ENCODE measurements at places on chromosomes 3 and 15.

DNA sequence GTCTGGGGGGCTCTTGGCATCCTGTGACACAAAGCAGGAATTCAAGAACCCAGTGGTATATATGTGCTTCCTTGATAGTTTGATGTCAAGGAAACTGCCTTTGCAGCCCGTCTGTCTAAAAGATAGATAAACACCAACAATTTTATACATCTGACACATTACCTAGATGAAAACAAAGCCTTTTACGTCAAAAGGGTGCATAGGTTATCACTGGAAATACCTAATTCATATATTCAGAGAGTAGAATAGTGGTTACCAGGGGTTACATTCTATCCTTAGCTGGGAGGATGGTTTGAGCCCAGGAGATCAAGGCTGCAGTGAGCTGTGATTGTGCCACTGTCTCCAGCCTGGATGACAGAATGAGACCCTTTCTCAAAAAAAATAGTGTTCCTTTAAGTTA, 356.9 kb upstream of the RASGRP1 start:
- no peak for DNase-seq

GRCh38 chr3:6799264-6799915, 61.5 kb upstream of the GRM7 start:
- DNase-seq: peak; percentile 63

GRCh38 chr3:55376753-55377347, 110.3 kb downstream of the WNT5A start:
- DNase-seq: no peak

DNA sequence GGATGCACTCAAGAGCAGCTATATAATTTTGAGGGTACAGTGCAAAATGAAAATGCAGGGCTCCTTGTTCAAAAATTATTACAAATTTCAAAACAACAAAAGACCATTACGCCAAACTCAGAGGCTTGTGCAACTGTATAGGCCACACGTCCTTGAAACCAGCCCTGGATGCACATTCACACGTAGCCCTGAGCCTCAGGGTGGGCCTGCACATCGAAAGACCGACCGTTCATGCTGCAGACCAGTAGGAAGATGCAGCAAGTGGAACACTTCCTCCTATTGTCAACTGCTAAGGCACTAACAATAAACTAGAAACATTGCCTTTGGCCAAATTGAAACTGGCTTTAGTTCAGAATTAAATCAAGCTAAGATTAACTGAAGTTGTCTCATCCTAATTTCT, 174.7 kb downstream of the SHOX2 start:
- no peak for DNase-seq

DNA sequence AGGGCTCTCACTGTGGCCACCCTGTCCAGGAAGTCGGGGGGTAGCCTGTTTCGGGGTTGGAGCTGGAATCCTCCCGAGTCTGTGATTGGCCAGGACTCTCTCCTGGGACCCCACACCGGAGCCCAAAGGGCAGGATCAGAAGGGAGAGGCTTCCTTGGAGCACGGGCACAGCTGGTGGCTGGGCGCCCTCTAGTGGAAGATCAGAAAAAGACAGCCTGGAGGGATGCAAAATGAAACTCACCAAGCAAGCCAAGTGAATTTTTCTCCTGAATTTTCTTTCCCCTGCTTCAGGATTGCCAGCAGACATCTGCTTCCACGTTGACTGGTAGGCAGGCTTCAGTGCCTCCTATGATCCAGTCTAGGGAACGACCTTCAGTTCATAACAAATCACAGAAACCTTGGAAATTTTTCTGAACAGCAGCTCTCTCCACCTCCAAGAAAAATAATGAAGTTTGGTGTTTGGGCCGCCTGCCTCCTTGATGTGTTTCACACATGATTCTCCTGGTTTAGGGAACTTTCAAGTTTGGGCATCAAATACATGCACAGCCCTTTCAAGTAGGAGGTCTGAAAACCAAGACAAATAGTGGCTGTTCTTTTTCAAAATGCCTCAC, 224.6 kb downstream of the VPS13C start:
- peak; percentile 80 for DNase-seq

- no peak for DNase-seq
Observed at GRCh38 chr15:98350276-98350675, 298.1 kb upstream of the IGF1R start.
